ENCODE measurements at places on chromosomes 12 and 14. TPM values are rescaled to one million over a fixed set of nuclear protein-coding genes. Genes with fewer than 3 reads are reported as not detected.

Gene C12orf50
- total RNA-seq: not detected

Gene OTOGL
- total RNA-seq: 0.14 TPM

Gene AKAP3
- 1.5 TPM for total RNA-seq

Gene CEBPE
- total RNA-seq: not detected

Gene CELA1
- total RNA-seq: not detected

Gene SLC6A12
- total RNA-seq: not detected

Measured in smooth muscle cell of bladder (primary cell).